ENCODE measurements at places on chromosomes 1 and 21.
A peak's percentile ranks its signal among the peaks of the same experiment; 100 is the strongest.

DNA sequence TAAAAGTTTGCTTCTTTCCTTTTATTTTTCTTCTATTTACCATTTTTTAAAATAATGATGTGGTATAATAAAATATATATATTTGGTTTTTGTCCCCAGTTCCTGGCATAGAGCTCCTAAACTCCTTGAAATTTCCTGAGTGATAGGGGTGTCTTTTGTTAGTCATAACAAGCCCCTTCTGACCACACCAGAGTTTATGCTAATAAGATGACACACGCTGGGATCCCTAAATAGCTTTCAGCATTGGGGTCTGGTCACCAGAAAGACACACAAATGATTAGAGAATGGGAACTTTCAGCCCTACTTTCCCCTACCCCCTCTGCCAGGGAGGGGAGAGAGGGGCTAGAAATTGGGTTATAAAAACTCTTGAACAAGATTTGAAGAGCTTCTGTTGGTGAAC lies 56.2 kb downstream of the COL24A1 start:
- no peak for DNase-seq

DNA sequence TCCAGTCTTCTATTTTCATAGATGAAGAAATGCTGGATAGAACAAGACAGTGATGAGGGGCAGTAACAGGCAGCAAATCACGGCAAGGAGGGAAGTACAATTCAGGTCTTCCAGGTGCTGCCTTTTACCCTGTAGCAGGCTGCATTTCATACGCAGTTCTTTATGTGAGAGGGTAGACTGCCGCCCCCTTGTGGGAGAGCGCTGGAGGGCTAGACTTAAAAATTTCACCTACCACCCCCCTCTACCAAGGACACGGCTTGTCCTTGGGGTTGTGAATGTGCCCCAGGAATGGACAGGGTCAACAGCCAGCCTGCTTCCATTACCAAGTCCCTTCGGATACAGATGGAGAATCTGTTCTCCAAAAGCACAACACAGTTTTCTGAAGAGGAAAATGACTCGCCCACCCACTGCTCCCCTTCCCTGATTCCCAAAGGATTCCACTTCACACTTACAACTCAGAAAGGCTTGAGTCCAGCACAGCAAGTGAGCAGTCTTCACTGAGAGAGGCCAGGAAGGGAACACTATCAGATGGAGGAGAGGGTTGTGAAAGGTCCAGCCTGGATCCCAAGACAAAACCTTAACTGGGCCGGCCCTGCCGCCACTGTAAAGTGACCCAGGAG lies 7.4 kb downstream of the WDR77 start:
- peak; percentile 14 for DNase-seq

GRCh38 chr1:17405898-17406759 lies 33.3 kb downstream of the RCC2 start:
- DNase-seq, result peak; percentile 11

DNA sequence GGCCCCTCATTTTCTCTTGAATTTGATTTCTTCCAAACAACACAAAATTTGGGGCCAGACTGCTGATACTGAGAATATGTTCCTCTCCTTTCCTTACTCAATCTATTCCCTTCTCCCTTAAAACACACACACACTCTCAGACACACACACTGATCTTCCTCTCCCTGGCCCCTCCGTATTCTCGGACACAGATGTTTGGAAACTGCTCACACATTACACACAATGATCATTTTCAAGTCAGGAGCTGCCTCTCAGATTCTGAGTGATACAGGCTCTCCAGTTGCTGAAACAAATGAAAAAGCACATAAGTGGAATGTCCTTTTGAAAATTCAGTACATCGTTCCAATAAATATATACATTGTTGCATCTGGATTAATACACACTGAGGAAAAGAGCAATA lies 161.3 kb downstream of the CLEC20A start:
- no peak for DNase-seq

GRCh38 chr1:162009501-162010174 lies 14.0 kb downstream of the OLFML2B start:
- DNase-seq, result no peak

GRCh38 chr1:68128157-68128556 lies 77.7 kb upstream of the DIRAS3 start:
- no peak for DNase-seq

DNA sequence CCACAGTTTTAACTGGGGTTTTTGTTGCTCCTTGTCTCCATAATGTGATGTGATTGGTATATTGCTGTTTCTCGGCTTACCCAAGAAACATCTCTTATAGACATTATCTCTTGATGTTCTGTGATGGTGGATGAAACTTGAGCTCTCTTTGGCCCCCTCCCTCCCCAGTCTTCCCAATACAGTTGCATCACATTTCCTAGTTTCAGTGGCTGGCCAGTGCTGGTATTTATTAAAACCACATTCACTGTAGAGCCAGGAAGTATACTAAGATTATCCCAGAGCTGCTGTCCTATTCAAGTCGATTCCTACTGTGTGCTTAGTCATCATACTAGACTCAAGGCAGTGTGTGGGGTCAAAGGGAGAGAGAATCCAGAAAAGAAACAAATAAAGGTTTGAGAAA lies 244.4 kb downstream of the KAZN start:
- DNase-seq, result no peak

- DNase-seq, result no peak
Measured at GRCh38 chr1:84669831-84670230, 20.4 kb downstream of the SSX2IP start.

DNA sequence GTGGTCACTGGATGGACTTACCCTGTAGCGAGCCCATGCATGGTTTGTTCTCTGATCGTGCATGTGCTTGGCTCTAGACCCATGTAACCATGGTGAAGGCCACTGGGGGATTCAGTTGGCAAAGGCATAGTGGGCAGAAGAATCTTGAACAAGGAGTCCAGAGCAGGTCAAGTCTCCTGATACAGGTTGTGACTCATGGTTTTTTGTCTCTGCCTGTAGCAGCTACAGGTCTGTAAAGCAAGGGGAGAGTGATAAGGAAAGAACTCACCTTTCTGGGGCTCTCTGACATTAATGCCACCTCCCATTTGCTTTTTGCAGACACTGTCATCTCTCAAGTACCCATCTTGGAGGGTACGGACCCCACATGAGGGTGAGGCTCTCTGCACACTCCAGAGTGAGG lies 153.4 kb upstream of the CAMK1G start:
- no peak for DNase-seq

DNA sequence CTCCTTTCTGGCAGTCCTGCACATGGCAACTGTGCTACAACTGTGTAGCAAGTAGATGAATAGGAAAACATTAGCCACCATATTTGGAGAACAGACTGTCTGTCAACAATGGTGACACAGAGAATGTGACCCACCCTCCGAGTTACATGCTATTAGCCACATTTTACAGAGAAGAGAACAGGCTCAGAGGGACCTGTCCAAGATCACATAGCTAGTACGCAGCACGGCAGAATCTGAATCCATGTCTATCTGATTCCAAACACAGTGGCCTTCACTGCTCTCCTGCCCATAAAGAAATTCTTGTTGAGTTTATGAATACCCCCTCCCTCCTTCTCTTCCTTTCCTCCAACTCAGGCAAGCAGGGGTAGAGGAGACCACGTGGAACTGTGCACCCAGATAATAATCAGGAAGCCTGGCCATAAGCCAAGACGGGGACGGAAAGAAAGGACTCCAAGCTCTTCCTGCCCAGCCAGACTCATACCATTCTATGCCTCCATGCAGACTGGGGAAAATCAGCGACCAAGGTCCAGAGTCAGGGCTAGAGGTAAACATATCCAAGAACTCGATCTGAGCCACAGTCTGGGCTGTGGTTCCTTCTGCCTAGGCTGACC lies 78.8 kb downstream of the TRABD2B start:
- DNase-seq, result no peak

DNA sequence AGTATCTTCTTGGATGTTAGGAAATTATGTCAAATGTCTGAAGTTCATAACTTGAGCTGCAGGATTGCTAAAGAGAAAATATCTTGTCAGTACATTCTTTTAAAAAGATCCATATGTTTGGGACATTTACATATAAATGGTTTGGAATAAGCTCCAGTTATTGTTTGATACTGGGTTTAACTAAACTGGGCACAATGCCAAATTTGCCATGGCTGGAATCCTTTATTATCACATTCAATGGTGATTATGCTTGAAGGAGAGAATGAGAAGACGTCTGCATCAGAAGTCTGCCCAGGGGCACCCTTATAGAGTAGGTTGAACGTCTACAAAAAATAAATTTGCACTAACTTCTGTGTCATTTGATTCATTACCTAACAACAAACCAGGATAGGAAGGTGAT lies 652.5 kb downstream of the AMY1C start:
- no peak for DNase-seq

- DNase-seq, result no peak
Measured at GRCh38 chr21:26846036-26846931, 1.1 kb upstream of the ADAMTS1 start.

DNA sequence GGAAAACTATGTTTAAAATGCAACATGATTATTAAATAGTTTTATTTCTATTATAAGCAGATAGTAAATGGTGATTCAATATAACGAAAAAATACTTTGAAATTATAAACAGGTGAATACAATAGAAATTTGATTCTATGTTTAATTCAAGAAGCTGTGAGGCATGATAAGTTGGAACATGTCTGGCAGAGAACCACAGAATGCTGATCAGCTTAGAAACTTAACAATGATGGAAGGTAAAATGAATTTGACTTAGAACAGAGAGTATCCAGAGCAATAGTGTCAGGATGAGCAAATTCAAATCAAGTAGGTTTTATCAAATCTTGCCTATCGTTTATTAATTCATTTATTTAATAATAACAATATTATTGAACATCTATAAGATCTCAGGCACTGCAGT lies 83.4 kb upstream of the ADGRL4 start:
- no peak for DNase-seq

GRCh38 chr1:153490272-153491051 lies 30.0 kb upstream of the S100A7 start:
- no peak for DNase-seq

DNA sequence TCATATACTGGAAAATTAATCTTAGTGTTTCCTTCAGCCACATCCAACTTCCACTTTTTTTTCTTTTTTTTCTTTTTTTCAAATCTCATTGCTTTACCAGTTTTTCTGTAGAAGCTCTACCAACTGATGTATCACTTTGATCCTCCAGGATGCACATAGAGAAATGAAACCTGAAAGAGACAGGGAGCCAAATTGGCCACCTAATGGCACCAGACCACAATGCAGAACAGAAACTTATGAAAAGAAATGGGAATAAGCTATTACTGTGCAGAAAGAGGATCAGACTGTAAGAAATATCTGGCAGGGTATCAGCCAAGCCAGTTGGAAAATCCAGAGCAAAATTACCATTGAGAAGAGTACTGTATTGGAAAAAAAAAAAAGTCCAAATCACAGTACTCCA lies 1514.2 kb downstream of the MRPL39 start:
- DNase-seq, result no peak

- DNase-seq, result no peak
Measured at GRCh38 chr1:38115682-38116202, 69.1 kb upstream of the POU3F1 start.

DNA sequence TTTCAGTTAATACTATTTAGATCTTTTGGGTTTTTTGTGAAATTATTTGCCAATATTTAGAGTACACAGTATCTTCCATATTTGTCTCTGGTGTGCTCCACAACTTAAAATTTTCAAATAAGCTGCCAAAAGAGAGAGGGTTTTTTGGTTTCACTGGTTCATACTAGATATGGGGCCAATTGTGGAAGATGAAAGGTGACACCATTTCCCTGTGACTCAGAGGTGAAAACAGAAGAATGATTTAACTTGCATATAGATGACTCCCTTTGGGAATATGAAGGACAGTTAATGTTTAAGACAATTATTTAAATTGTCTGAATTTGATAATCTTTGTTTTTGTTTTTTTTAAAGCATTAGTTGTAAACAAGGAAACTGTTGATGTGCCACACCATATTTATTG lies 37.5 kb downstream of the IVNS1ABP start:
- DNase-seq, result no peak

DNA sequence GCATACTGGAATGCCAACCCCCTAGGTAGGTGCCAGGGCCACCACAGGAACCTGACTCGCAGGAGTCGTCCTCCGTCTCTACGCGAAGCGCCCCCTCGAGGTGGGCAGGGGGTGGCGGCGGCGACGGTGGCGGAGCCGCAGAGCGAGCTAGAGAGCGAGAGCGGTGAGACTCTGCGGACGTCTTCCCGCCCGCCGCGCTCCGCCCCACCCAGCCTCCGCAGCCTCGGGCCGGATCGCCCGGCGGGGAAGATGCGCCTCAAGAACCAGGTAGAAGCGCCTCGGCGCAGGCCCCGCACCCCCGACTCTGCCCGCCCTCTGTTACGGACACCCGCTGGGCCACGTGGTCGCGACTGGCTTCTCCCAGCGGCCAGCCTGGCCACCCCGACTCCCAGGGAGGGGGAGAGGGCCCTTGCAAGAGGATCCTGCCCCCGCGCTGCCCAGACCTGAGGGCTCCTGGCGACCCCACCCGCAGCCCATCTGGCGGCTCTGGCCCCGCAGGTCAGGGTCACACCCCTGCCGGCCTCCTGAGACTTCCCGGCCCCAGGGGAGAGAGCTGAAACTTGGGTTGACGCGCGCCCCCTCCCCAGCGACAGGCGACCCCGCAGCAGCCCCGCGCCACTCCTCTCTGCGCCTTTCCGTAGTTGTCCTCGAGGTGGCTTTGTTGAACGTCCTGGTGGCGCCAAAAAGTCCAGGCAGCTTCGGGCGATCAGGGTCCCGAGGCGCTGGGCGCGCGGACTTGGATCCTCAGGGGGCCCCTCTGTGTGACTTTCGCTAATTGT lies 24.4 kb upstream of the AGBL4 start:
- DNase-seq, result no peak

DNA sequence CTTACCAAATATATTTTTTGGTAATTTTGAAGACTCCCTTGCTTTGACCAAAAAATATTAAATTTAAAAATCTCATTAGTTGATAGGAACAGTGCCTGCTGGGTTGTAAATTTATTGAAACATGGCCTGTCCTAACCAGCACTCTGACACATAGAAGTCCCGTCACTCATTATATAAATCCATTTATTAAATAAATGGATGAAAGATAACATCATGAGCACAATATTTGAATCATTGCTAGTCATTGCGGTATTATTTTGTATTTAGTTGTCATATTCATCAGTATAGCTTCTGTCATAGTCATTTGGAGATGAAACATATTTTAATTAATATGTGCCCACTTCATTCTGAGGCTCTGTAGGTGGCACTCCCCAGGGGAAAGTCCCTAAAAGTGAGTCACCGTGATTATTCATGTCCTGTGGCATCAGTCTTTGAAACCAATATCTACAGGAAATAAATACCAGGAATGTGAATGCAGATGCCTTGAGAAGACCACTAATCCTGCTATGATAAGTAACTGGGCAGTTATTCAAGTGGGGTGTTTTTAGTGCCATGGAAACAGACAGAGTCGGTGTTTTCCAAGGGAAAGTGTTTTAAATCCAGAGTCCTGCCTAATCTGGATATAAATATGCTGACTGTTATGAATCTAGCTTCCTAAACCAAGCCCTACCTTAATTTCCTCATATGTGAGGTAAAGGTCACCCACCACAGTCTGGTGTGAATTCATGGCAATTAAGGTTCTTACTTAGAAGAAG lies 302.0 kb downstream of the DUSP10 start:
- DNase-seq, result no peak

DNA sequence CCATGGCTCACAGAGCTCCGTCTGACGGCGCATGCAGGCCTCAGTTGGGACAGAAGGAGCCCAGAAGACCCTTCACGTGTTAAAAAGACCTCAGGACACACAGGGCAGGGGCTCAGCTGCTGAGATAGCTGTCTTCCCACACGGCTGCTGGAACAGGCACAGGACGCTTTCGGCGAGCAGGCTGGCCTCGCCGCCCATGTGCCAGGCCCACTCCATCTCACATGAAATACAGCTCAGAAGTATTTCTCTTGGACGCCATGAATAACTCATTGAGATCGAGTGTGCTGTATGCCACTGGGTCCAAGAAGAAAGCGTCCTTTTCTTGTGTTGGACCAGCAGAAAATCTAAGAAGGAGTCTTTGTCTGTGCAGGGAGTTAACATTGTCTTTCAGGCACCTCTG lies 69.6 kb downstream of the SIM2 start:
- no peak for DNase-seq
